ENCODE measurements at places on chromosomes 11 and 22.

DNA sequence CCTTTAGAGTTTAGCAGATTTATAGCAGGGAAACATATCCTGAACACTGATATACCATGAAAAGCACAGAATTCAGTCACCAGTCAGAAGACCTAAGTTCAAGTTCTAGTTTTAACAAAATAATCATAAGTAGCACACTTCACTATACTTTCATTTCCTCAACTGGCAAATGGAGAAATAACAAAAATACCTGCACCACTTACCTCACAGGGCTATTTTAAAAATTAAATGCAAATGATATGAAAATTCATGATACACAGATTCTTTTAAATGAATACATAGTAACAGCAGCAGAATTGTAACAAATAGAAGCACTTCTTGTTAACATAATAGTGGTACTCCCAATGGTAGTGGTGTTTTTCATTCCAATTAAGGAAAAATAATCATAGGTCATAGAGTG is 139.0 kb downstream of the FCHSD2 start:
- no peak for DNase-seq

GRCh38 chr11:115506954-115507675 is 2.9 kb upstream of the CADM1 start:
- DNase-seq = no peak

DNA sequence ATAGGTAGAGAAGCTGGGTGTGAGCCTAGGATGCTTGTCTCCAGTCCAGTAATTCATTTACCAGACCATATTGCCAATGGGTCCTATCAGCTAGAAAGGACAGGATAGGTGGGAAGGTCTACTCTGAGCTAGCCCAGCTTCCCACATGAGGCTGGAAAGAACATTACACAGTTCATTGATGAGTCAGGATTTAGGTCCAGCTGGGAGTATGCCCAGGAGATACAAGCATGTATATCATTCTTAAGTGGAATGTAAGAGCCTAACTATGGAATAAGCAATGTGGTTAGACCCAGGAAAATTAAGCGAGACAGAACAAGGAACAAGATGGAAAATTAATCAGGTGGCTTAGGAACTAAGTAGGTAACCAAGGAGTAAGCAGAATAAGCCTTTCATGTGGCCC is 59.0 kb upstream of the TBCEL start:
- DNase-seq = no peak

- no peak for DNase-seq
Observed at GRCh38 chr11:2461956-2462542, 17.2 kb downstream of the KCNQ1 start.

DNA sequence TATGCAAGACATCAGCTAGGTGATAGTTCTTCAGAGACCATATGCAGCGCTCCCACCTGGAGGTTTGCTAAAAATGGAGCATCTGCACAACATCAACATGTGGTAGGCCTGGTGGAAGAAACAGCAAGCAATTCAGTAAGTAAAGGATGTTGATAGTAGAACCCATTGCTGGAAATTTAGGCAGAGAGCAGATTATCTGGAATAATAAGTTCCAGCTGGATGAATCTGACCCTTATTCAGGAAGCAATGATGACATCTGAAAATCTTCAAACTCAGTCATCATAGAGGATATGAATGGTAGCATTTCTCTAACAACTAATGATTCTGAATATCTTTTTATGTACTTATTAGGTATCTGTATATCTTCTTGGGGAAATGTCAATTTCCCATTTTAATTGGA is 225.2 kb upstream of the ANO3 start:
- no peak for DNase-seq

Measured in CD4-positive, alpha-beta T cell treated with Interleukin-15 for 4 hours (primary cell).